ENCODE measurements at places on chromosomes 3 and 15.

GRCh38 chr3:141336672-141337522 is 31.4 kb upstream of the ZBTB38 start:
- no peak for DNase-seq

DNA sequence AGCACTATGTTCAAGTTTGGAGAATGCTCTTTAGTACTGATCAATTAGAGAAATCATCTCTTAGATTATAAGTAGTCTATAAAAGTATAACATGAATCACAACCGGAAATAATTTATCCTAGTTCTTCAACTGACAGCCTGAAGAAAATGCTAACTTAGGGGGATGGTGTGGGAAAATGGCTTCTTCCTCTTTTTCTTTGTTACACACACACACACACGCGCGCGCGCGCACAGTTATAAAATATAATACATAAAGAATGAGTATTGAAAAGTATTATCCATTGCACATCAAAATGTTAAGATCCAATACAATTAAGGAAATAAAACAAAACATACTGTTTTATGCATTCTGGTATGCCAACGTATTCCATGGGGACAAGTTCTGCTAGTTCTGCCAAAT is 11.2 kb upstream of the GTF2A2 start:
- no peak for DNase-seq

GRCh38 chr3:144324076-144324475 is 352.5 kb downstream of the DIPK2A start:
- no peak for DNase-seq

DNA sequence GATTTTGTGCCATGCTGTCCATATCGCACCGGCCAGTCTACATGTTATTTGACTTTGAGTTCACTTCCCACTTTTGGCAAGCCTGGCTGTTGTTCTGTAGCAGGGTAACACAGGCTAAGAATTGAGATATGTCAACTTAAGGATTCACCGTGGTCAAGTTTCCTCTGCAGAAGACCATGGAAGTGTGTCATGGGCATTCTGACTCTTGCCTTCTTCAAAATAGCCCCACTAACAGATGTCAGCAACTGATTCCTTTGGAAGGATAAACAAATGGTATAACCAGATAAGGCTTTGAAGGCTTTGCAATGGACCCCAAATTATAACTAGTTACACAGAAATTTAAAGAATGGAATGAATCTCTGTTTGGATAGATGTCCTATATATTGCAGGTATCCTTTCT is 20.1 kb upstream of the CD47 start:
- no peak for DNase-seq

DNA sequence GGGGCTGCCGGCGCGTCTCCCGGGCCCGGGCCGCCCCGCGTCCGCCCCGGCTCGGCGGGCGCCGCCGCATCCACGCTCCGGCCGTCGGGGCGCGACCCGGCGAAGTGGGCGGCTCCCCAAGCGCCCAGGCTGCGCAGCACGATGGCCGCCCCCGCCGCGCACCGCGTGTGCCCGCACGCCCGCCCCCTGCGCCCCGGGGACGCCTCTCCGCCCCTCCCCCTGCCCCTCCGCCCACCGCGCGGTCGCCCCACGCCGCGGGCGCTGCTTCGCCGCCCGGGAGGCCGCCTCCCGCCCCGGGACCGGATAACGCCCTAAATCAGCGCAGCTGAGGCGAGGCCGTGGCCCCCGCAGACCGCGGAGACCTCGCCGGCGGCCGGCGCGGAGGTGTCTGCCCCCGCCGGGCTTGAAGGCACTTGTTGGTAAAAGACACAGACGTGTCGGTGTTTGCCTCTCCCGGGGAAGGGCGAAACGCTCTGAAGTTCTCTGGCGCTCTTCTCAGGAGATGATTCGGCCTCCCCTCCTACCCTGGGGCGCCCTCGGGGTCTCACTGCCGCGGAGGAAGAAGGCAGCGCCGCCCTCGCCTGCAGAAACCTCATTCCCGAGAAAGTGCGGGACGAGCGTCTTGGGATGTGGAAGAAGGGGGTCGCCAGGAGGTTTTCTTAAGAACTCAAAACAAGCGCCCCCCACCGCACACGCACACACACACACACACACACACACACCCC is at the start of gene BNC1:
BNC1 (minus strand) TSS at position 106 of the 725 bp plus-strand sequence; CDS start at position 70, 36 bp downstream.
- DNase-seq, result no peak

- no peak for DNase-seq
Measured at GRCh38 chr3:52315977-52316764, at the start of gene DNAH1. Gene DNAH1 (plus strand): TSS chr3:52316319. CDS start chr3:52322443, 6,124 bp downstream.

DNA sequence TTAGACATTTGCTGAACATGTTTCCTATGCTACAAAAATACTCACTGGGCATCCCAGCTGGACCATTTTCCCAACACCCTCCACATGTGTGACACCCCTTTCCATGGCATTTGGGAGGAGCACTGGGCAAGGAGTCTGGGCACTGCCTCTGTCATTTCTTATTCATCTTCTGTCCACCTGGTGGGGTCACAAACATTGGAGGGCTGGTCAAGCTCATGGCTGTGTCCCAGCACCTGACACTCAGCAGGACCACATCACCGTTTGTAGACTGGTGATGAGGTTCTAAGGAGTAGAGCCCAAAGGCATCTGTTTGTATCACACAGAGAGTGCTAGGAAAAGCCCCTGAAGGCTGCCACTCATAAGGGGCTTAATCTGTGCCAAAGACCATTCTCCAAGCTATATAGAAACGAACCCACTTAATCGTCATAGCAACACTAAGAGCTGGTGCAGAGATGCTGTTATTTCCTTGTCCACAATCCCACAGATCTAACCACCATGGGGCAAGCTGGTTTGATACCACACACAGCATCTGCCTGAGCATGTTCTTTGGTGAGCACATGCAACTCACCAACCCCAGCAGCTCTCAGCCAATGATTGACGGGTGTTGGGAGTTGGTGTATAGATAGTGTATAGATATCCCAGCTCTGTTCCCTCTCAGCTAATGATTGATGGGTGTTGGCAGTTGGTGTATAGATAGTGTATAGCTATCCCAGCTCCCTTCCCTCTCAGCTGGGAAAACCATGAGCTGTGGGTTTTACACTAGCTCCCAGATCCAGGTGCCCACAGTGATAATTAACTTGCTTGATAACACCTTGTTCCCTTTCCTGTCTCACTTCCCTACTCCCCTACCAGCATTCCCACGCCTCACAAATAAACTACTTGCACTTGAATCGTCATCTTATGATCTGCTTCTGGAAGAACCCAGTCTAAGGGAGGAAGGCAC is 42.7 kb upstream of the ATP2B2 start:
- DNase-seq, result no peak

- DNase-seq, result no peak
Measured at GRCh38 chr3:134827213-134827612, 32.2 kb downstream of the EPHB1 start.

- DNase-seq, result no peak
Measured at GRCh38 chr3:70224337-70224736, 88.1 kb downstream of the MDFIC2 start.

DNA sequence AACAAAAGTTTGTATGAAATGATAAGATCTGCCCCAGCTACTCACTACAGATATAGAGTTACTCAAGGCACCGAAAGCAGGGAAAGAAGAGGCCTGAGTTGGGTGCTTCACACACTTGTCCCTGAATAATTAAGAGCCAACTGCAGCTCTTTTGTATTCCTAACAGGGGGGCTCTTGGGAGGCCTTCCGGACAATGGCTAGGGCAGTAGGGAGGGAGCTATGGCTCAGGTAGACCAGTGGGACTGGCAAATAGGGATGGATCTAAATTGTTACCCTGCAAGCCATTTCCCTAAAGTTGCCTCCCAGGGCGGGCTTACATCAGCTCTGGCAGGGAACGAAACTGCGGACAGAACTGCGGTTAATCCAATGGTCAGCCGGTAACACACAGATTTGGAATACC is 6.2 kb downstream of the SEMA5B start:
- DNase-seq, result no peak

DNA sequence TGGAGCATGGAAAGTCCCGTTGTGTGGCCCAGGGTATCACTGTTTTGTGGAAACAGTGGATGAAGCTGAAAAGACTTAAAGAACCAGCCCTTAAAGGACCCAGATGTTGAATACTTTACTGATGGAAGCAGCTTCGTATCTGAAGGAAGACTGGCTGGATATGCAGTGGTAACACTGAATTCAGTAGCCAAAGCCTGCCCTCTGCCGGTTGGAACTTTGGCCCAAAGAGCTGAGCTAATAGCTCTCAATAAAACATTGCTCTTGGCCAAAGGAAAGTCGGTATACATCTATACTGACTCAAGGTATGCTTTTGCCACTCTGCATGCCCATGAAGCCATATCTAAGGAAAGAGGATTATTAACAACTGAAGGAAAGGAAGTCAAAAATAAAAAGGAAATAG is 885.4 kb downstream of the PDCD6IP start:
- DNase-seq, result no peak
